ENCODE measurements at places on chromosomes 11 and 22.

DNA sequence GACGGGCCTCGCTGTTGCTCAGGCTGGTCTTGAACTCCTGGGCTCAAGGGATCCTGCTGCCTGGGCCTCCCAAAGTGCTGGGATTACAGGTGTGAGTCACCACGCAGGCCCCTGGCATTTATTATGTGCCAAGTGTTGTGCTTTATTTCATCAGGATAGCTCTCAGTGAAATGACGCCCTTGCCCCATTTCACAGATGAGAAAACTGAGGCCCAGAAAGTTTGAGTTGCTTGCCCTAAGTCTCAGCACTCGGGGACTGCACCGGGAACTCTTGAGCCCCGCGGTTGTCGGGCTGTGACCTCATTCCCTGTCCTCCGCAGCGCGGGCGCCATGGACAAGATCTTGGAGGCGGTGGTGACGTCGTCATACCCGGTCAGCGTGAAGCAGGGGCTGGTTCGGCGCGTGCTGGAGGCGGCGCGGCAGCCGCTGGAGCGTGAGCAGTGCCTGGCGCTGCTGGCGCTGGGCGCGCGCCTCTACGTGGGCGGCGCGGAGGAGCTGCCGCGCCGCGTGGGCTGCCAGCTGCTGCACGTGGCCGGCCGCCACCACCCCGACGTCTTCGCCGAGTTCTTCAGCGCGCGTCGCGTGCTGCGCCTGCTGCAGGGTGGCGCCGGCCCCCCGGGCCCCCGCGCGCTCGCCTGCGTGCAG, 7.3 kb downstream of the USP35 start:
- no peak for DNase-seq

DNA sequence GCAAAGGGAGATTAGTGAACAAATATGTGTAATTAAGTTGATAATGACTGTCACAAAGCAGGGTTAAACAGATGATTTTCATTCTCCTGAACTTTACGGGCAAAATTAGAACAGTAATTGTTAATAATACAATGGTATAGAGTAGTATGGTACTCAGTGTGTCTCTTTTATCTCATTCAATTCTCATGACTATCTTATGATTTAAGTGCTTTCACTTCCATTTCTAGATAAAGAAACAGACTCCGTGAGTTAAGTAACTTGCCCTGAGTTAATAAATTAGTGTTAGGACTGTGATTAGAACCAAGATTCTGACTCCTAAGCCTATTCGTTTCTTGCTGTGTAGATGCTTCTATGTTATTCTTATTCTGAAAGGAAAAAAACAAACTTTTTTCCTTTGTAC, 22.0 kb downstream of the PIH1D2 start:
- DNase-seq: no peak

GRCh38 chr22:25347752-25348102, 128.3 kb downstream of the CRYBB2 start:
- DNase-seq: no peak

- no peak for DNase-seq
These were observed 46.0 kb downstream of the STIM1 start for GRCh38 chr11:3901249-3902025.

GRCh38 chr11:68270196-68271022, 1.4 kb downstream of the C11orf24 start:
- DNase-seq: no peak

GRCh38 chr11:105862736-105863367, 159.2 kb downstream of the MSANTD4 start:
- DNase-seq: no peak

DNA sequence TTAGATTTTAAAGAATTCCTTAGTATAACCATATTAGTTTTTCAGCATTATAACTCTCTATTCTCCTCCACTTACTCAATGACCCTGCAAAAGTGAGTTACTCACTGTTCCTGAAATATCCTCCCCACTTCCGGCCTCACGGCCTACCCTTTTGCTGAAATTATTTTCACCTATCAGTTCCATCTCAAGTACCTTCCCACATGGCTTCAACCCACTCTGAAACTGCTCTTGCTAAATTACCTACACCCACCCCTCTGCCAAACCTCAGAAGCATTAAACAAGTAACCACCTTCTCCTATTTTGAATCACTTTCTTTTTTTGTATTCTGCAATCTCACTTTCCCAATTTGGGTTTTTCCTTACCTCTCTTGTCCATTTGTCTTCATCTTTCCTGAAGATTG, 37.7 kb downstream of the OR5P2 start:
- DNase-seq: no peak

DNA sequence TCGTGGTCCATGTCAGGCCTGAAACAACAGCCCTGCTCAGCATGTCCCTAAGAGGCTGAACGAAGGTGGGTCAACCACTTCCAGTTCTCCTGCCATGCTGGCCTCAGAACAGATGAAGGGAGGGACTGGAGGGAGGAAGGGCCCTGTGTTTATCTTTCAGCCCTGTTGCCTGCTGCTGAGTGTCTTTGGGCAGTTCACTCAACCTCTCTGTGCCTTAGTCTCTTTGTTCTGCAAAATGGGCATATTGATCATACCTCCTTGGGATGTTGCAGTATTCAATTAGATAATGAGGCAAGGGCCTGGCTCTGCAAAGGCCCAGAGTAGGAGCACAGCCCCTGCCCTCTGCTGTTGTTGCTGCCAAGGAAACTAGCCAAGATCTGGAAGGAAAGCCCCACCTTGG, 207.5 kb downstream of the MN1 start:
- DNase-seq: no peak

DNA sequence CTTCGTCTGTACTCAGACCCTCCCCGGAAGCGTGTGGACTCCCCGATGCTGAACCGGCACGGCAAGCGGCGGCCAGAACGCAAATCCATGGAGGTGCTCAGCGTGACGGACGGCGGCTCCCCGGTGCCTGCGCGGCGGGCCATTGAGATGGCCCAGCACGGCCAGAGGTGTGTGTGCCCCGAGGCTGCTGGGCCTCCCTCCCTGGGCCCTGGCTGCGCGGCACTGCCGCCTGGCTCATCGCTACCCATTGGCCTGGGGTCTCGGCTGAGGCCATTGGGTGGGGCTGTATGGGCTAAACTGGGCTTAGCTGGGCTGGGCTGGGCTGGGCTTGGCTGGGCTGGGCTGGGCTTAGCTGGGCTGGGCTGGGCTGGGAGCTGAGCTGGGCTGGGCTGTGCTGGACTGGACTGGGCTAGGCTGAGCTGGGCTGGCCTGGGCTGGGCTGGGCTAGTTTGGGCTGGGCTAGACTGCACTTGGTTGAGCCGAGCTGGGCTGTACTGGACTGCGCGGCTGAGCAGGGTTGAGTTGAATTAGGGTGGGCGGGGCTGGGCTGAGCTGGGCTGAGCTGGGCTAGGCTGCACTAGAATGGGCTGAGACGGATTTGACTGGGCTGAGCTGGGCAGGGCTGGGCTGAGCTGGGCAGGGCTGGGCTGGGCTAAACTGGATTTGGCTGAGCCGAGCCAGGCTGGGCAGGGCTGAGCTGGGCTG, 40.7 kb downstream of the MOB2 start:
- DNase-seq: no peak

DNA sequence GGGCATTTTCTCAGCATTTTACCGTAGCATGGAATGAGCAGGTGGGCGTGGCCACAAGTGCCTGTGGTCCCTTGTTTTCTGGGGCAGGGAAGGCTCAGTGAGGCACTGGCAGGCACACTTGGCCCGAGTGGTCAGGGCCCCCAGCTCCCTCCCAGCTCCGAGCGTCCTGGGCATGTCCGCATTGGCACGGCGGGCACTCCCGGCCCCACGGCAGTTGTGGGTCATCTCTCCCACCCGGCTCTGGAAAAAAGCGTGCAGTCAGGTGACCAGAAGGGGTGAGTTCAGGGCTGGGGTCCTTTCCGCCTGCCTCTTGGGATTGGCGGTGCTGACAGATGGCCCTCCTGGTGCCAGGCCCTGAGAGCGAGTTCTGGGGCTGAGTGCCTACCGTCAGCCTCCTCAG, 55.8 kb downstream of the GRAMD4 start:
- no peak for DNase-seq
